ENCODE measurements at places on chromosomes 7 and 10.
A peak's percentile ranks its signal among the peaks of the same experiment; 100 is the strongest.

- DNase-seq: no peak
Measured at GRCh38 chr7:98618786-98619185, 1.7 kb downstream of the NPTX2 start.

- DNase-seq: no peak
Measured at GRCh38 chr7:22842383-22842941, 19.8 kb upstream of the TOMM7 start.

GRCh38 chr7:1899196-1899595 is 229.1 kb downstream of the ELFN1 start:
- DNase-seq: no peak

DNA sequence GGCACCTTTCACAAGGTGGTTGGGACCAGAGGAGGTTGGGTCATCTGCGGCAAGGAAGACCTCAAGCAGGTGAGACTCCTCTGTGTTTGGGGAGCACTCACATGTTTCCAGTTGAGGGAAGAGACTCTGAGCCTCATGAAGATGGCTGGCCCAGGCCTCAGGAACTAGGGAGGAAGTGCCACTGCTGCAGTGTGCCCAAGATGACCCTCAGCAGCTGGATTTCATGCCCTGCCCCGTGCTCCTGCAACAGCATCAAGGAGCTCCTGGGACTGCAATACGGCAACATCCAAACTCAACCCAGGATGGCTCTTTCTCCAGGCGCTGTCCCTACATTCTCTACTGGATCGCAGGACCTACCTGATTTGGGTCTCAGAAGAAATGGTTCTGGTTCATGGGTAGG is 73.8 kb downstream of the GOLGA7B start:
- DNase-seq: no peak

DNA sequence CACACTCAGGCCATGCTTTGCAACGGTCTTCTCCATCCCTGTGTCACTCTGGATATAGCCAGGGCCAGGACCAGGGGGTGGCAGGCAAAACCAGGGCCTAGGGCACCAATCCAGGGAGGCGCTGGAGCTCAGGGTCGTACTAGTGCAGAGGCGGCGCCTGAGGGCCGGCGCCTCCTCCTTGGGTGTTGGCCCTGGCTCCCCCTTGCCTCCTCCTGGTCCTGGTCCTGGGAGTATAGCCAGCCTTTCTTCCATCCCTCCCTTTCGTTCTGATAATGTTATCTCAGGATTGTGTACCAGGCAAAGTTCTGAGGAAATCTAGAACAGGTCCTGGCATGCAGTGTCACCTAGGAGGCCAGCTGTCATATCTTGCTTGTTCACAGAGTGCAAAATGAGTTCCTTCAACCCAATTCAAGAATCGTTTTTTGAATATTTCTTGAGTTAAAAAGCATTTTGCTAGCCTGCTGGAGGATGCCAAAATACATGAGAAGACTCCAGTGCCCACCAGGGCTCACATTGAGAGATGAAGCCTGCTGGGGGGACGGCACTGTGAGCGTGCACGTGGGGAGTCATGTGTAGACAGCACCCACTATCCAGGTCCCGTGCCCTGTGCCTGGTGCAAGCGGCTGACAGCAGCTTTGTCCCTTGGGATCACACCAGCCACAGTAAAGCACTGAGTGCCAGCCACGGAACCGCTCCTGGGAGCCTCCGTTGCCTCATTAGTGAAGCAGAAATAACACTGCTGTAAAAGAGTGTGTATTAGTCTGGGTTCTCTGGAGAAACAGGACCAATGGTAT is 106.9 kb upstream of the C7orf33 start:
- no peak for DNase-seq

DNA sequence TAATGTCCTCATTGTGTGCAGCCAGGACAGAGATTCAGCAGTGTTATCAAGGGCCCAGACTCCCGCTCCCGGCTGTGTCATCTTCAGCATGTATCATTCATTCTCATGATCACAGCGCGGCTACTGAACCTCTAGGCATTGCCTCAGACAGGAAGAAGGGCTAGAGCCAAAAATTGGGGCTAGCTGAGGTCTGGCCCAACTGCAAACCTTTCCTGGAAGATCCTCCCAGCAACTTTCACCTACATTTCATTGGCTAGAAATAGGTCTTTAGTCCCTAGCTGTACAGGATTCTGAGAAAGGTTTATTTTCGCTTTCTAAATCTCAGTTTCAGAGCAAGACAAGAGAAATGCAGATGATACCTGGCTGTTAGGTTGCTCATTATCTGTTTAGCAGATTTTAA is 81.9 kb downstream of the CREM start:
- DNase-seq: no peak

GRCh38 chr10:100014071-100014762 is 4.5 kb upstream of the DNMBP start:
- DNase-seq: no peak

DNA sequence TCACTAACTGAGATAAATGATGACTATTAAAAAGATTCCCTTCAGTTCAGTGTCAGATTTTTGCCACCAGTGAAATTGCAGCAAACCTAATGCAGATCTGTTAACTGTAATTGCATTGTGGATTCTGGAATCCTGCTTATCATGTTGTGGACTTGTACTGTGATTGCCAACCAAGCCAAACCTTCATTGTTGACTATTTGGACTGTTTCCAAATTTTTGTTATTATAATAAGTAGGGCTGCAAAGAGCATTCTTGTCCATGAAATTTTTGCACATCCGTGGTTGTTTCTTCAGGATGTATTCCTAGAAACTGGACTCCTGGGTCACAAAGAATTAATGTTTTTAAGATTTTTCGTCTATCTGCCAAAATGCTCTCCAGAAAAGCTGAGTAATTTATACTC is 281.6 kb upstream of the ZMIZ1 start:
- no peak for DNase-seq

- DNase-seq: no peak
Measured at GRCh38 chr7:22574754-22575520, 74.9 kb upstream of the STEAP1B start.

GRCh38 chr7:80830584-80831285 is 88.1 kb downstream of the SEMA3C start:
- no peak for DNase-seq

DNA sequence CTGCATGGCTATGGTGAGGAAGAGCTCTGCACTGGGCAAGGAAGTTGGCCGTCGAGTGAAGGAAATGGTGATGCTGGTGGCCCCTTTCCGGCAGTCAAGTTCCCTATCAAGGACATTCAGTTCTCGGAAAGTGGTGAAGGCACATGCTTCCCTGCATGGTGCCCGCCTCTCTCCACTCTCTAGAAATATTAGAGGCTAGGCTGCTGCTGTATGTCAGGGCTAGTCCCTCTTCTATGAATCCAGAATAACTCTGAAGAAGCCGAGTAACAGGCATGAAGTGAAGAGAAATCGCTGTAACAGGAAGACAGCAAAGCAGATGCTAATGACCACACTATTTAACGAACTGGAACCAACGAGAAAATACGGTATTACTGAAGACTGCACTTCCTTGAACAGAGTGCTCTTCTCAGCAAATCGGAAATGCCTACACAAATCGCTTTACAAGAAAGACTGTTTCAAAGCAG is 5.4 kb downstream of the IDI1 start:
- DNase-seq: no peak

DNA sequence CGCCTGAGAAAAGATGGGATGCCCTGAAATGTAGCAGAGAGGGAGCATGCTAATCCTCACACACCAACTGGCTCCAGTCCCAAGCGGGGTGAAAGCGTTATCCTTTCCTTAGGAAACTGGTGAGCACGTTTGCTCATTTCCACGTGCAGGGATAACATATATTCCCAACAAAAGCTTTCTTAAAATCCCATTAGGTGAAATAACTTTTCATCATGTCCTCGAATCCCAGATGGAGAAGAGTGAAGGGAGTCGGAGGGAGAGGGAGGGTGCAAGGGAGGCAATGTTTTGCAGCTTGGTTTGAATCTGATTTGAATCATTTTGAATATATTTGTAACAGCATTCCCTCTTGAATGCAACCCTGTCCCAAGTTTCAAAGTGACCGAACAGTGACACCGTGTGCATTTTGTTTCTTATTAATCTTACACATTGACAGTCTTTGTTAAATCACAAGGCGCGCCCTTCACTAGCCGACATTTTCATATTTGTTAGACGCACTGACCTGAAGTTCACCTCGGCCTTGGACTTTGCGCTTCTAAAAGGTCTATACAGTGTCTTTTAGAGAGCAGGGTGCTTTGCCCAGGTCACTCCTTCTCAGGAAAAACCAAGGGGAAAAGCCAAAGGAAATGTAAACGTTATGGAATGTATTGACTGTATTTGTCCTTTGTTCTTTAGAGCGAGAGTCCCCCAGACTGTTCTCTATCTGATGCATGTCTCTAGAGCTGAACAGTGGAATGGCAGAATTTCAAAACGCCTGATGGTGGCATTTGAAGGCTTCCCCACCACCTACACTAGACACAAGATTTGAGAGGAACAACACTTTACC is 3.1 kb upstream of the HOXA4 start:
- DNase-seq: no peak

DNA sequence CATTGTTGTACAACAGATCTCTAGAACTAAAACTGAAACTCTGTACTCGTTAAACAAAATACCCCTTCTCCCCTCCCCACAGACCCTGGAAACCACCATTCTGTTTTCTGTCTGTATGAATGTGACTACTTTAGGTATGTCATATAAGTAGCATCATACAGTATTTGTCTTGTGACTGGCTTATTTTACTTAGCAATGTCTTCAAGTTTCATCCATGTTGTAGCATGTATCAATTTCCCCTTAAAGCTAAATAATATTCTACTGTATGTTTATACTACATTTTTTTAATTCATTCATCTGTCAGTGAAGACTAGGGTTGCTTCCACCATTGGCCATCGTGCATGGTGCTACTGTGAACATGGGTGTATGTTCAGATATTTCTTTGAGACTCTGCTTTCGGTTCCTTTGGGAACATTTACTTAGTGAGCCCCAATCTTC is 71.2 kb upstream of the RPA3 start:
- DNase-seq: no peak

- DNase-seq: no peak
Measured at GRCh38 chr7:7151865-7152264, 30.5 kb upstream of the C1GALT1 start.

DNA sequence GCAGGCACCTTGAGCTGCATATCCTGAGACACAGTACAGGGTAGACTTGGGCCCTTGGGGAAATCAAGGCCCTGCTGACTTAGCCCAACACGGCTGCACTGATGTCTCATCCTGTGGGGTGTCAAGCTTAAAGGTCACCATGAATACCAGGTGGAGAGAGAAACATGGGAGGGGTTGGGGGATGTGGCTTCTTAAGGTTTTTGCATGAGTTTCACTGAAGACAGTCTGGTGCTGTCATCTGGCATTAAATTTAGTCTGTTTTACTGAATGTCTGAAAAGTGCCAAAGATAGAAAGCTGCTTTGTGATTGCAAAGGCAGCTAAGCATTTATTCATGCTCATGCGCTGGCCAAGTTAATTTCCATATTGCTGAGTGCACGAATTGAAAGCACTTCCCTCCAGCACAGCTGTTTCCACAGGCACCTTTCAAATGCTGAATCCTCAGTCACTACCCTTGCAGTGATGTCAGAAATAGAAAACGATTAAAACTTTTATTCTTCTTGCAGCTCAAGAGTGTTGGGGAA is 102.1 kb downstream of the OSBPL3 start:
- no peak for DNase-seq

DNA sequence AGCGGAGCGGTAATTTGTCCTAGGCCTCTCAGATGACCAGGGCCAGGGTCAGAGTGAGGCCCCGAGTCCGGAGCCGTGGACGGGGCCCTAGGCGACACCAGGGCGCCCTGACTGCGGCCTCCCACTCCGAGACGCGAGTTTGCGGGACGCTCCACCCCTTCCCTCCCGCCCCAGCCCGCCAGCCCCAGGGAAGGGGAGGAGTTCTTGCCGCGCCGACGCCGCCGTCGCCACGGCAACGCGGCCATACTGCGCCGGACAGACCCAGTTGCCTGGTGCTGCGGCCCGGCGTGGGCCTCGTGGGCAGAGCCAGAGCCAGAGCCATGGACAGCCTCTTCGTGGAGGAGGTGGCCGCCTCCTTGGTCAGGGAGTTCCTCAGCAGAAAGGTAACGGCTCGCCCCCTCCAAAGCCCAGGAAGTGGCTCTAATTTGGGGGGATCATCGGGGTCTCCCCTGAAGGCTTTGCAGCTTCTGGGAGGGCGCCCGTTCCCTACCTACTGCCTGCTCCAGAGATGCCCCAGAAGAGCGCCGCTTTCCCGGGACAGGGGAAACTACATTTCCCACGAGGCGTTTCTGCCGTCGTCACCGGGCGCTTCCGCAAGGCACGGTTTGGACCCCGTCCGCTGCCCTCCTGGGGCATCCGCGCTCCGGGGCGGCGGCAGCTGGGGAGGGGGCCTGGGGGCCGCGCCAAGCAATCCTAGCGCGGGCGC is at the start of gene MINDY4:
Gene MINDY4, plus strand, starts transcription at position 244 of the 706 bp plus-strand sequence. Its CDS starts 77 bp downstream, at position 321.
- DNase-seq: peak; percentile 33

DNA sequence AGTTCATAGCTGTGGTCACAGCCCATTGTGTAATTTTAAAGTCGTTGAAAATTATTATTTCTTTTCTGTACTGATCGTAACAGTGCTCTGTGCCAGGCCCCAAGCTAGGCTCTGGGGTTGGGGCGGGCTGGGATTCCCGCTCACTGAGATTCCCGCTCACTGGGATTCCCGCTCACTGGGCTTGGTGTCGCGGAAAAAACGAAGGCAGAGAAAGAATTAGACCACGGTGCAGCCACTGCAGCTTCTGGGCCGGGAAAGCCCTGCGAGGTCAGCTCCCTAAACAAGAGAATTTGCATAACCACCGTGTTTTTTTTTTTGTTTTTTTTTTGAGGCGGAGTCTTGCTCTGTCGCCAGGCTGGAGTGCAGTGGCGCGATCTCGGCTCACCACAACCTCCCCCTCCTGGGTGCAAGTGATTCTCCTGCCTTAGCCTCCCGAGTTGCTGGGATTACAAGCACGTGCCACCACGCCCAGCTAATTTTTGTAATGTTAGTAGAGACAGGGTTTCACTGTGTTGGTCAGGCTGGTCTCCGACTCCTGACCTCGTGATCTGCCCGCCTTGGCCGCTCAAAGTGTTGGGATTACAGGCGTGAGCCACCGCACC is 31.2 kb downstream of the FOXK1 start:
- DNase-seq: no peak

GRCh38 chr7:135793841-135794240 is 45.2 kb upstream of the FAM180A start:
- no peak for DNase-seq

DNA sequence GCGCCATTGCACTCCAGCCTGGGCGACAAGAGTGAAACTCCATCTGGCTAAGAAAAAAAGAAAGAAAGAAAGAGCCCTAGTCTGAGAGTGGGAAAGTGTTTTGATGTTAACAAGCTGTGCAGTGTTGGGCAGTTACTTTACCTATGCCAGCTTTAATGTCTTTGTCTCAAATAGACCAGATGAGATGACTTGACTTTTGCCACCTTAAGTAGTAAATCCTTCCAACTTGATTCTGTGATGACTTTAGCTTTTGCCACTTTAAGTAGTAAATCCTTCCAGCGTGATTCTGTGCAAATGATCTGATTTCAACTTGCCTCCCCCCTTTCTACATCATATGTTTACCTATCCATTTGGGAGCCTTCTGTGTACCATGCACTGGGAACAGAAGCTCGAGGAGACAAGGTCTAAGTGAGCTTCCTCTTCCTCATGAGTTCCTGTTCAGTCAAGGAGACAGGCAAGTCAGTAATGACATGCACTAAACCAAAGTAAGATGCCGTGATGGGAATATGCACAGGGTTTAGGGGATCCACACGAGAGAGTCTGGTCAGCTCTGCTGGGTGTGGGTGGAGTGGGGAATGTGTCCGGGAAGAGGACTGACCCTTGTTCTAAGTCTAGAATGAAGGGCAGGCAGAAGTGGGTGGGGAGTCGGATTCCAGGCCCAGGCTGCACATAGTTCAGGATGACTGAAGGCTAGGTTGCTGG is 17.2 kb downstream of the INPP5F start:
- no peak for DNase-seq
